Sciatic nerve (tissue), 2 donors: ENCODE measurements at places on chromosomes 2 and 18. TPM values are rescaled to one million over a fixed set of nuclear protein-coding genes. Genes with fewer than 3 reads are reported as not detected.

DNA sequence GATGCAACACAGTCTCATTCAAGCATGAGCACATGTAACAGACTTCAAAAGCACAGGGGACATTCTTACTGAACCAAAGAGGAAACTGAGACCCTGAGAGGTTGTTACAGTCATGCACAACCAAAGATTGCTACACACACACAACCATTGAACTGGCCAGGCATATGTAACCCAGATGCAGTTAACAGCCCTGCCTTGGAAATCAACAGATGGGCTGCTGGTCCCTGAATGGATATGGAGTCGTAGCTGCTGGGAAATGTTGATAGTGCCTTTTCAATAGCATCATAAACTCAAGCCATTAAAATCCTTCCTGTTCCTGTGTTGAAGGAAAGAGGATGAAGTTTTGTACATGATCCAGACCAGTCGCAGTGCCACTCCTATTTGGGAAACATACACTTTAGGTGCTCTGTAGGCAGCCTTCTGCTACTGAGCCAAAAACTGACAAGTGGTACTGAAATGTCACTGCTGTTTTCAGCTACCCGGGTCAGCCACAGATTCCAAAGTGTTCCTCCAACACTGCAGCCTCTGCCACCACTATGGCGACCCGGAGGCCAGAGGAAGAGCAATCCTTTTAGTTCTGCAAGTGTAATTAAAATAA, 143.9 kb downstream of the CCBE1 start:
- DNase-seq: no peak

GRCh38 chr2:2896643-2897042, 481.0 kb downstream of the EIPR1 start:
- DNase-seq: no peak

GRCh38 chr2:39902103-39902502, 123.0 kb upstream of the THUMPD2 start:
- no peak for DNase-seq

- DNase-seq: no peak
Measured at GRCh38 chr2:31903109-31903780, 107.6 kb downstream of the MEMO1 start.

DNA sequence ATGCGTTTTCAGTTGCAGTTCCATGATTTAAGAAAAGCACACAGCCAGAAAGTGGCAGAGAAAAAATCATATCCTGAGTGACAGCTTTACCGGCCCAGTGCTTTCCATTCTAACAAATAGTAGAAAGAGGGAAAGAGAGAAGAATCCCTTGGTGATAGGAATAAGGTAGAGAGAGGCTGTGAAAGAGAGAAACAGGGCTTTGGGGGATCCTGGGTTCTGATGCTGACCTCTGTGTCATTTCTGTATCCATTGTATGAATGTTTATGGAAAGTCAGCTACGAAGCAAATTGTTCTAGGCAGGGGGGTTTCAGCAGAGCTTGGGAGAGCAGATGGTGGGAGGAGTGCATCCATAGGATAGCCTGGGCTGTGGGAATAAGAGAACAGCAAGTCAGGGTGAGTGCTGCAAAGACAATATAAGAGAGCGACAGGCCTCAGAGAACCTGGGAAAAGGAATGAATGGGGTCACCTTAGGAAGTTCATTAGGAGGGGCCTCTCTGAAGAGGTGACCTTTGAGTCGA, 203.4 kb upstream of the TNP1 start:
- no peak for DNase-seq

DNA sequence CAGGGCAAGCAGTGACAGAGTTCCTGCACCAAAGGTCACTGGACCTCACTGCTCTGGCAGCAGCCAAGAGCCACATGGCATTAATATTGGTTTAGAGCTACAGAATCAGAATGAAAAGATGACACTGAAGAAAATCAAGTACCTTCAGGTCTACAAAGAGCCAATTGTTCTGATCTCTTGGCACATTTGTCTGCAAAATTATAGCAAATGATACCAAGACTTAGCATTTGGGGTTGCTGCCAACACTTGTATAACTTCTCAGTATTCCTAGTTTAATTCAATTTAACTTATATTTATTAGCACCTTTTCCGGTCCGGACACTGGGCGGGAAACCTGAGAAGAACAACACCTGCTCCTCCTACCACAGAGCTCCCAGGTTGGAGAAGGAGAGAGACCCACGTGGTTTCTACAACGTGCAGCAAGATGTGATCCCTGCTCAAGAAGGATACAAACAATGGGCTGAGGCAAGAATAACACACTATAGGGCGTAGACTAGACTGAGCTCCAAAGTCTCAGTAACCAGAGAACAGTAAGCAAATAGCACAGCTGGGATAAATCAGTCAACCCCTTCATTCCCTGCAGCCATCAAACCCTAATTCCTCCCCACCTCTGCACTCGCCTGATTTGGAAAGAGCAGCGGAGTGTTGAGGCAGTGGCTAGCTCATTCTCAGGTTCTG, 2.4 kb downstream of the LRRC30 start:
- no peak for DNase-seq

DNA sequence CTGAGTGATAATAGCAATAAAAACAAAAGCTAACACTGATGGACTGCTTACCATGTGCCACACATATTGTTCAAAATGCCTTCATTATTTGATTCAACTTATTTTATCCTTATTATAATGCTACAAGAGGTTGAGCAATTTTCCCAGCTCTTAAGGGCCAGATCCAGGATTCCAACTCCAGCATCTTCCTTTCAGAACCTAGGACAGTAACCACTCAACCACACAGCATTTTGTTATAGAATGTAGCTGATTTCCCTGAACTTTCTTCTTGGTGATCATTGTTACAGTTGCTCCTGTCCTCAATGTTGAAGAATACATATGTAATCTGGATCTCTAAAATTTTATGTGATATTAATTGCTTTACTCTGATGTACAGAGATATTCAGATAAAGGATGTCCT, 341.7 kb downstream of the PIK3C3 start:
- no peak for DNase-seq

DNA sequence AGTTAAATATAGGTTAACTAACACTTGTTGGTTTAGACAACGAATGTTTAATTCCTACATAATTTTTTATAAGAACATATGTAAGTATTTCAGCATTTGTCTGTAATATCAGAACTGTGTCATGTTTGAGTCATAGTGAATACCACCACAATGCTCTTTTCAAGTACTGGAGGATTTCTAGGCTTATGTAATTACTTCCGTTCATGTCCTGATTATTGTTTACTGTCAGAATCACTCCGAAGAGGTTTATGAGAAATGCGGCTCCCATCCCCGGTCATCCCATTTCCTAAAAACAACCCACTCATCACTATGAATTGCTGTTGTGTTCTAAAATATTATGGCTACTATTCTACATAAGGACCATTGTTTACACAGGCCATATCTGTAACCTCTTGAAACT, 45.1 kb downstream of the CDH19 start:
- no peak for DNase-seq

- DNase-seq: no peak
Measured at GRCh38 chr2:186853951-186854350, 5.0 kb upstream of the ZSWIM2 start.

GRCh38 chr2:146939991-146940685, 904.7 kb upstream of the ACVR2A start:
- no peak for DNase-seq

GRCh38 chr18:26654616-26655524, 106.5 kb upstream of the KCTD1 start:
- no peak for DNase-seq

GRCh38 chr2:119230219-119231185, 6.9 kb downstream of the STEAP3 start:
- DNase-seq: no peak

DNA sequence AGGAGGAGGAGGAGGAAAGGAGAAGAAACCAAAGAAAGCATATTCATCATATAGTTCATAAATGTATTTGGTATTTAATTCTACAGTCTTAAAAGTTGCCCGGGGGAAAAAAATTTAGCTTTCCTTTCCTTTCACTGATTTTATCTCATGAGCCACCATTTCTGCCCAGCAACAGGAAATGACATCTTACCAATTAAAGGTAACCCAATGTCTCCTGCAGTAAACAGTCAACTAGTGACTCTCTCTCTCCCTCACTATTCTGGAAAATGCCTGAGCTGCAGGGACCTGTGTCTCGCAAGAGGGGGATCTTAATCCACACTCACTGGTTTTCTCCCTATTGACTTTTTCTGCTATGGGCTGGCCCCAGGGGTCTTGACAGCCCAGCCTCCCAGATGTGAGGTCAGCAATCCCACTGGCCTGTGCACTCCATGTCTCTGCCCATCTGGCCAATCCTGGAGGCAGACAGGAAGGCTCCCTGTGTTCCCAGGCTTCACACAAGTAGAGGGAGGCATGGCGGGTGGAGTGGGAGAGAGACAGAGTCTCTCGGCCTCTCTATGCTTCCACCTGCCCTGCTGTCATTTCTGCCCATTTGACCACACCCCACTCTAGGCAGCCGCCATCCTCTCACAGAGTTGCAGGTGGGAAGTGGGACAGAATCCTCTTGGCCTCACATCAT, 85.4 kb upstream of the CABLES1 start:
- no peak for DNase-seq

- DNase-seq: peak; percentile 58
Measured at GRCh38 chr2:239369631-239370161, 31.1 kb downstream of the HDAC4 start.

- DNase-seq: no peak
Measured at GRCh38 chr2:195647302-195647701, 9.7 kb upstream of the SLC39A10 start.

The DLGAP1 gene
- 0.98 TPM for total RNA-seq

The TTR gene
- total RNA-seq: not detected

The ABCA12 gene
- total RNA-seq: not detected

The CABYR gene
- 1.5 TPM for total RNA-seq

The GRB14 gene
- total RNA-seq: 20.2 TPM
